ENCODE measurements at places on chromosomes 1 and 21.

DNA sequence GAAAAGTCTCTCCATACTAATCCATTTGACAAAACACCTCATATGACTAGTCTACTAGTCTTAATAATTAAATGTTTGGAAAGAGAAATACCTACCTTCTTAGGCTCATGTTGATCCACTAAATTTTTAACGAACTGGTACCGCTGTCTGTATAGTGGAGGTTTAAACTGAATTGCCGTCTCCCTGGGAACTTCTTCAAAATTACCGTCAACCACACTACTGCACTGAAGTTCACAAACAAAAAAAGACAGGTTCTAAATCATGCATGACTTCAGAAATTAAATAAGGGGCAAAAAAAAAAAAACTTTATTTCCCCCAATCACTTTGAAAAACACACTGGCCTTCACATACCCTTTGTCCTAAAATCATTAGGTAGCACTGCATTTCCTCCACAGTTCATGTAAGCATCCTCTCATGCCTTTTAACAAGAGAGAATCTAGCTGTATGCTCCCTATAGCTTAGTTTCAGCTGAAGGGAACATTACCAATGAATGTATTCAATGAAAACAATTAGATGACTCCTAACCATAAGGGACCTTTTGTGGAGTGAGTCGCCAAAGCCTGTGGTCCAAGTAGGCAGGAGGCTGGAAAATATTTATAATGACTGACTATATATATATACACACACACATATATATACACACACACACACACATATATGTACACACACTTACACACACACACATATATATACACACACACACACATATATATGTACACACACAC is 3.4 kb downstream of the HENMT1 start:
- no peak for DNase-seq

DNA sequence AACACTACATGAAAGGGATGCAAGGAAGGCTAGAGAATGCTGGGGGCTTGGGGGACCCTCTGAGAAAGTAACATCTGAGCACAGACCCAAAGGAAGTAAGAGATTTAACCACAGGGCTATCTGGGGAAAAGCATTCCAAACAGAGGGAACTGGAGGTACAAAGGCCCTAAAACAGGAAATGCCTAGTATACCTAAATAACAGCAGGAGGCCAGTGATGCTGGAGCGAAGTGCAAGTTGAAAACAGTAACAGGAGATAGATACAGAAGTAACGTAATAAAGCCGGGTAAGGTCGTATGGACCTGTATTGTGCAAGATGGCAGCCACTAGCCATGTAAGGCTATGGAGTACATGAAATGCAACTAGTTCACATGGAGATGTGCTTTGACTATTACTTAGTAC is 52.1 kb downstream of the CD34 start:
- no peak for DNase-seq

- DNase-seq, result no peak
These were observed 172.2 kb downstream of the EDEM3 start for GRCh38 chr1:184582411-184582810.

DNA sequence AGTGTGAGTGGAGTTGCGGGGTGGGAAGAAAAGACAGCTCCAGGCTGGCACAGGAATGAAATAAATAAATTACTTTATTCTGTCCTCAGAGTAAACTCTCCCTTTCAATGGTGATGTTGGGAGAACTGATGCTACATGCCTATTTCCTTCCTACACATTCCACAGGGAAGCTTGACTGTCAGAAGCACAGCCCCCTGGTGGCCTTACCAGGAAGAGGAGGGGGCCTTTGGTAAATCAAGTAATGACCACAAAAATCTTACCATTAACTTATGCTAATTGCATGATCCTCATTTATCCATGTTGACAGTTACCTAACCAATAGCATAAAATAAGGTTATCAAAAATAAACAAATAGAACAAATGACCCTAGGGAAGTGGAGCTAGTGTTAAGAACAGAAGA is 605.0 kb upstream of the PKN2 start:
- DNase-seq, result no peak

DNA sequence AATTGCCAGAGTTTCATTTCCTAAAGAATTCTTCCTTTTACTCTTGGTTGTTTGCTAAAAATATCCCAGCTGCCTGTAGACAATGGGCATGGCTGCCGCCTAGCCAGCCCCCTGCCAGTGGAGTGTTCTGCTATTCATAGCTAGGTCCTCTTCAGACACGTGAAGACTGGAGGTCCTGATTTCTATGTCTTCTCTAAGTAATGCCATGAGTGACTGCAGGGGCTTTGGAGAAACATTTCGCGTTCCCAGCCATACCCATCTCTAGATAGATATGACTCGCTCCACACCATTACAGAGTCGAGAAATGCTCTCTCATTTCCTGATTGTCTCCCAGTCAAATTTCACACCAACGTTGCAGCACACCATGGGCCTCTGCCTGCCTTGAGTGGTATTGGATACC is 99.5 kb upstream of the BACE2 start:
- DNase-seq, result no peak

DNA sequence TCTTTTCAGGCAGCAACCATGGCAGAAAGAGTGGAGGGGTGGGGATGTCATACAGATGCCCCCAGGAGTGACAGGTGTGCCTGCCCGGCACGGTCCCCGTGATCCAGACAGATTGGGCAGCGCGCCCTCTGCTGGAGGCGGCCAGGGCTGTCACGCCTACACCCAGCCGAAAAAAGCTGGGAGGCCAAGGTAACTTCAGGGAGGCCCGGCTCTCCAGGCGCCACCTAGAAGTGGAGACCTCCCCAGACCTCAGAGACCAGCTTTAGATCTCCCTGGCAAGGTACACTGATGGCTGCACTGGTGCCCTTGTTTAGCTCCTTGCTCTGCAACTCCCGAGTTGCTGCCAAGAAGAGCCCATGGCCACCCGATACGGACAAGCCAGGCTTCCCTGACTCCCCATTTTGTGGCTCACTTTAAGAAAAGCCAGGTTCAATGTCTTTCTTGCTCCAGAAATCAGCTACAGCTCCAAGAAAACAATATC is 6.6 kb downstream of the GOLT1A start:
- peak; percentile 78 for DNase-seq

DNA sequence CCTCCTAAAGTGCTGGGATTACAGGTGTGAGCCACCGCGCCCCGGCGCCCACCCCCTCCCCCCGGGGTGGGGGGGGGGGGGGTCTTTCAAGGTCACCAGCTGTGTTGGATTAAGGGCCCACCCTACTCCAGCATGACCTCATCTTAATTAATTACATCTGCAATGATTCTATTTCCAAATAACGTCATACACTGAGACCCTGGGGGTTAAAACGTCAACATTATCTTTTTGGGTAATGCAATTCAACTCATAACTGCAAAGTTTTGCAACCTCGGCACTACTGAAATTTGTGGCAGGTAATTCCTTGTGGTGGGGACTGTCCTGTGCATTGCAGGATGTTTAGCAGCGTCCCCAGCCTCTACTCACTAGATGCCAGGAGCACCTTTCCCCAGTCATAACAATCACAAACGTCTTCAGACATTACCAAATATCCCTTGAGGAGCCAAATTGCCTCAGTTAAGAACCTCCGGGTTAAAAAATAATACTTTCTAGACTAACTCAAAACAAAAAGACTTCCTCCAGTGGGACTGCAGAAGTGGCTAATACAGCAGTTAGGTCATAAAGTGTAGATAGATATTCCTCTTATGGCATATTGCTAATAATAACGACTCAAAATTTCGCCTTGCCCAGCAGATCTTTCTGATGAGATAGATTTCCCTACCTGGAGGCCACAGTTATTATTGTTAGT is 233.0 kb upstream of the KAZN start:
- no peak for DNase-seq

GRCh38 chr1:154431586-154432373 is 26.6 kb downstream of the IL6R start:
- peak; percentile 85 for DNase-seq
